ENCODE measurements at places on chromosomes 3 and 15. TPM values are rescaled to one million over a fixed set of nuclear protein-coding genes. Genes with fewer than 3 reads are reported as not detected.

- DNase-seq: no peak
Observed at GRCh38 chr15:37102305-37103162, 2.2 kb upstream of the MEIS2 start.

- DNase-seq: no peak
Observed at GRCh38 chr3:38348903-38349302, 2.3 kb downstream of the XYLB start.

GRCh38 chr3:106184540-106185457 is 316.0 kb upstream of the CBLB start:
- DNase-seq: no peak

- no peak for DNase-seq
Observed at GRCh38 chr3:171842864-171843518, at the start of gene TMEM212. Gene TMEM212, plus strand, starts transcription at chr3:171843349. Its CDS starts 35 bp downstream, at chr3:171843384.

The PRICKLE2 gene
- 24.7 TPM for total RNA-seq

The CYP8B1 gene
- not detected for total RNA-seq

DNA sequence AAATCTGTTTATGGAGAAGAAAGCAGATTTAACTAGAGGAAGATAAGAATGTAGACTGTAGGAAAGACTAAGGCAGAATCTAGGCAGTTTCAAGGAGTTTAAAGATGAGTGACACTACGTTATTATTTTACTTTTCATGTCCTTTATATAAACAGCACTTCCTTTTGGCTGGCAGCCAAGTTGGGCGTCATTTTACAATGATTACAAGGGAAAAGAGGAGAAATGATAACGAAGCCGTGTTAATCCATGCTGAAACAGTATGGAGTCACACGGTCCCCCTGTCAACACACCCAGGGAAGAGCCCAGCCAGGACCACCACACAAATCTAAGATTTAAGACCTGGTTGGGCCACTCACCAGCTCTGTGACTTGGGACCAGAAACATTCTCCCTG is 83.7 kb upstream of the NEO1 start:
- no peak for DNase-seq

GRCh38 chr3:45955706-45956105 is 12.4 kb downstream of the CXCR6 start:
- no peak for DNase-seq

DNA sequence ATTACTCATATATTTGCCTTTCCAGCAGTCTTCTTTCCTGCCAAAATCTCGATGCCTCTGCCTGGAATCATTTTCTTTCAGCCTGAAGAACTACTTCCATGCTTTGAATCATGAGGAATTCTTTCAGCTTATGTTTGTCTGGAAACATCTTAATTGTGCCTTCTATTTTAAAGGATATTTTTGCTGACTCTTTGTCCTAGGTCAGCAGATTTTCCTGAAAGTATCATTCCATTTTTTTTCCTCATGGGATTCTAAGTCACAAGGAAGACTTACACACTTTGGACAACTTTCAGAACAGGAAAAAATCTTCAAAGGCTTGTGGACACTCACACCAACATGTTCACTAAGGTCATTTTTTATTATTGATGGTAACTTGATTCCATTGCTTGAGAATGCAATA is 10.1 kb downstream of the PRR23E start:
- no peak for DNase-seq

The SEMA6D gene
- total RNA-seq: 12.1 TPM

The SKOR1 gene
- total RNA-seq: 0.42 TPM

DNA sequence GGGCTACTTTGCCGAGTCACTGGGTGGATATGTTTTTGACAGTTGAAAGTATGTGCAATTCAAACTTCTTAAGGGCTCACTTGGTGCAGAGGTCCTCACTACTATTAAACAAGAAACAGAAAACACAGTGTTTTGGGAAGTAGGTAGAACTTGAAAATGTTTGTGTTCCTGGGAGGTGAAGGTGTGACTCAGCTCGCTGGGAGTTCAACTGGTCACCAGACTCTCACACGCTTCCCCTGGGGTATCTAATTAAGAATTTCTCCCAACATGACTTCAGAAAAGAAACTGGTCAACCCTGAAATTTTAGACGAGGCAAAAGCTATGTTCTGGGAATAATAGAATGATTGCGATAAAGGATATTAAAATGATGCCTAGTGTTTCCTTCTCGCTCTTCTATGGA is 1039.8 kb upstream of the SEMA6D start:
- DNase-seq: no peak

DNA sequence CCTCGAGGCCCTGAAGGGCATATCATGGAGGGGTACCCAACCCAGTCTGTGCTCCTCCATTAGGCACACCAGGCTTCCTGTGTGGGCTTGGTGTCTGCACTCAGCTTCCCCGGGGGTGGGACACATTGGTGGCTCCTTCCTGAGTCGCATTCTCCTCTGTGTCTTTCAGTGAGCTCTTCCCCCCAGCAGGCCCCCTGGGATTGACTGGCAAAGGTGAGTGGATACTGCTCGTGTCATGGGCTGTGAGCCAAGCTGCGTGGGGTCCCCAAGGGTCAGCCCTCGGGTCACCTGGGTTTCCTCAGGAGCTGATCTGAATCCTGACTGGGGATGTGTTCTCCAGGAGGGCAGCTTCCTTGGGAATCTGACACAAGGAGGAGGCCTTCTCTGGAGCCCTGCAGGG is 231.0 kb downstream of the SNRPN start:
- DNase-seq: no peak

- no peak for DNase-seq
Observed at GRCh38 chr15:70171256-70171886, 73.7 kb upstream of the TLE3 start.

The SLC28A1 gene
- total RNA-seq: not detected

- no peak for DNase-seq
Observed at GRCh38 chr15:68536331-68537095, 42.3 kb upstream of the CORO2B start.

GRCh38 chr3:32712506-32713055 is 27.6 kb downstream of the CNOT10 start:
- DNase-seq: no peak

DNA sequence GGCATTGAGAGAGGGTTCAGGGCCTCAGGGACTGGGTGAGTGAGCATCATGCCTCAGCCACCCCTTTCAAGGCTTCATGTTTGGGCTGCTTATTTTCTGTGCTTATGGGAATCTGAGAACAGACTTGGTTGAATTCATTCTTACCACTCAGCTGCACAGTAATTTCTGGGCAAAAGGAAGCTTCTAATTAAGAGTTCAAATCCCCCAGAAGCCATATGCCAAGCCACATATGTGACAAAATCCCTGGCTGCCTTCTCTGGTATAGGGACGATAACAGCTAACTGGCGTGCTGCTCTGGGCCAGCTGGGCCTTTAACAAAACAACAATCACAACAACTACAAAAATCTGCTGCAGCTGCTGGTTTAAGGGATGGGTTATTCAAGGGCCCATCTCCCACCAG is 181.0 kb upstream of the ANKRD28 start:
- DNase-seq: no peak

The MST1R gene
- 1.1 TPM for total RNA-seq

The SLC33A1 gene
- total RNA-seq: 30.6 TPM

- DNase-seq: no peak
Observed at GRCh38 chr15:51240066-51240465, 98.3 kb downstream of the CYP19A1 start.

The DOCK3 gene
- total RNA-seq: 0.24 TPM

DNA sequence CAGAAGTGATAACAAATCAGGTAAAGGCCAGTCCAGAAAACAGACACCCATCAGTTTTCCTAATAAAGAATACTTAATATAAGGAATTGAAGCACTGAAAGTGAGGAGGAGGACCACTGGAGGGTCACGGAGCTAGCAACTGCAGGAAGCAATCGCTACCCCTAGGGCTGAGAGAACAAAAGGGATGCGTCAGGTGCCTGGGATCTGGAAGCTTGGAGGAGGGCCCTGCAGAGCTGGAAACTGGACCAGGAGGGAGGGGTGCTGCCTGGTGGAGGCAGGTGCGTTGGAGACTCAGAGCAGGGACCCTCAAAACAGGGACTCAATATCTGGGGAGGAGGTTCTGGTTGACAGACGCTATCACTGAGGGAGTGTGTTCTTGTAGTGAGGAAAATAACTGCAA is 308.1 kb upstream of the RASGRP1 start:
- no peak for DNase-seq

- DNase-seq: no peak
Observed at GRCh38 chr3:178767581-178767980, 231.3 kb downstream of the KCNMB2 start.

The SUCNR1 gene
- not detected for total RNA-seq

- DNase-seq: no peak
Observed at GRCh38 chr3:46143951-46144473, 64.1 kb downstream of the CCR1 start.

The UBA3 gene
- total RNA-seq: 78.9 TPM

GRCh38 chr15:25773248-25773647 is 89.9 kb downstream of the ATP10A start:
- DNase-seq: peak; percentile 59

GRCh38 chr3:45595364-45596195 is 1.0 kb downstream of the LIMD1 start:
- no peak for DNase-seq

The NPAP1 gene
- total RNA-seq: not detected

The TEX55 gene
- total RNA-seq: not detected

GRCh38 chr15:88591384-88591783 is 29.8 kb upstream of the AEN start:
- no peak for DNase-seq

- no peak for DNase-seq
Observed at GRCh38 chr15:78093242-78094020, 1.1 kb downstream of the SH2D7 start.

The ALAS1 gene
- 36.2 TPM for total RNA-seq

The CCR3 gene
- total RNA-seq: not detected

DNA sequence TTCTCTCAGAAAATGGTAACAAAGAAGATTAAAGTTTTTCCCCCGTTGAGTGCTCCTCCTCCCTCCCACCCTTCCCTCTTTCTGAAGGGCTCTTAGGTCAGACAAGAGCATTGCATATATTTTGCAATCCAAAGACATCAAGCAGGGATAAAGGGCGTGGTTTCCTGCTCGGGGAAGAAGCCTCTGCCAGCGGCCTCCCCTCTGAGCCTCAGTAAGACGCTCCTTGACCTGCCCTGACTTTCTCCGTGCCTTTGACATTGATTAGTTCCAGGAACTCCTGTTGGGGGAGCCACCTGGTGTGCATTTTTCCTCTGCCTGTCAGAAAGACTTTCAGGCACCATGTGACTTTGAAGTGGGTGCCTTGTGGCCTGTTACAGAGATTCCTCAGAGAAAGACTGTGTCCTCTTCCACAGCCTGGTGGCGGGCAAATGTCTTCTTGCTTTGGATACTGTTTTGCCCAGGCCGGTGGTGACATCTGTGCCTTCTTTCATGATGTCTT is 87.2 kb upstream of the TBL1XR1 start:
- DNase-seq: no peak

DNA sequence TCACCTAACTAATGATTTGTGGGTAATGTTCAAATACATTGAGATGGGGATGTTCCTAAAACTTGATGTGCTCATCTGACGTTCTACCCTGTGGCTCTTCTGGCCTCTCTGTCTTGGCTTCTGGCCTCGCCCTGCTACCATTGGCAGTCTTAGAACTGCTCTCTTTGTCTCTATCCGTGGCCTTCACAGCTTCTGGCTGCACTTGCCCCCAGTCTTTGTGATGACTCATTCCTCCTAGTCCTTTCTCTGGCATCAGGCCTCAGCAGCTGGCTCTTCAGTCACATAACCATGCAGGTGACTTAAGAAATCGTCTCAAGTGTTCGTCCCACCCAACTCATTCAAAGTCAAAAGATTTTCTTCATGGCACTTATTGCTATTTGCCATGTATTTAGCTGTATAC is 188.1 kb downstream of the BBX start:
- DNase-seq: no peak

GRCh38 chr3:129404610-129405009 is 23.8 kb downstream of the EFCAB12 start:
- DNase-seq: no peak

GRCh38 chr3:4310971-4311370 is 7.8 kb downstream of the SETMAR start:
- no peak for DNase-seq

- DNase-seq: no peak
Observed at GRCh38 chr3:106135451-106136160, 266.8 kb upstream of the CBLB start.

GRCh38 chr15:38696109-38696727 is 131.6 kb upstream of the RASGRP1 start:
- no peak for DNase-seq

DNA sequence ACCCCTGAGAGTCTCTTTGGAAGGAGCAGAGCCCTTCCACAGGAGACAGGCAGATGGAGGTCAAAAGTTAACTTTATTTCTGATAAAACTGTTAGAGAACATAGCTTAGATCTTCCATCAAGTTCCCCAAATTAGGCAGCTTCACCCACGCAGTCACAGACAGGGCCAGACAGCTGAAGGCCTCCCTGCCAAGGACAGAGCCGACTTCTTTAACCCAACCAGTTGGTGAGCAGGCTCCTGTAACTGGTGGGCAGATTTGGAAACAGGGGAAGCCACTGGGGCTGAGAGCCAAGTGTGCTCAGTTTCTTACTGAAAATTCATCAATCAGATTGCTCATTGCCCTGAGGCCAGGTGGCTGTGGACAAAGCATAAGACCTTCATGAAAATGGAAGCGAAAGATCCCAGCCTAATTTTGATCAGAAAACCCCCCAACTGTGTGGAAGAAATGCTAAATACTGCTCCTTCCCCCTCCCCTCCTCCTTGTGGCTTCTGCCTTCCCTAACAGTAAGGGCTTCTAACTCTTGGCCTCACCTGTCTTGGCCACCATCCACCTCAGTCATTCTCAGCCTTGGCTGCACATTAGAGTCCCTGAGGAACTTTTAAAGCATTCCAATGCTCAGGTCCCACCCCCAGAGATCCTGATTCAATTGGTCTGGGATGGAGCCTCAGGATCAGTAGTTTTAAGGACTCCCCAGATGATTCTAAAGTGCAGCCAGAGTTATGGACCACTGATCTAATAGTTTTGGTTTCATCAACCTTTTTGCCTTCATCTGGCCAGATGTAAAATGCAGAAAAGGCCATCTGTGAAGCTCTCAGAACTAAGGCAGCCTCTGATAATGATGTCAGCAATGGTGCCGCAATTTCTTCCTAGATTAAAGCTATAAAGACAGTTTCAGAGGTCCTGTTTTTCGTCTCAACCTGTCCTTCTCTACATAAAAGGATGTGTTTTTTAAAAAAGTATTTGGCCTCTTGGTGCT is 11.5 kb downstream of the CLRN1 start:
- no peak for DNase-seq

The GOLGA6L4 gene
- 5.1 TPM for total RNA-seq

The DNAJA4 gene
- total RNA-seq: not detected

DNA sequence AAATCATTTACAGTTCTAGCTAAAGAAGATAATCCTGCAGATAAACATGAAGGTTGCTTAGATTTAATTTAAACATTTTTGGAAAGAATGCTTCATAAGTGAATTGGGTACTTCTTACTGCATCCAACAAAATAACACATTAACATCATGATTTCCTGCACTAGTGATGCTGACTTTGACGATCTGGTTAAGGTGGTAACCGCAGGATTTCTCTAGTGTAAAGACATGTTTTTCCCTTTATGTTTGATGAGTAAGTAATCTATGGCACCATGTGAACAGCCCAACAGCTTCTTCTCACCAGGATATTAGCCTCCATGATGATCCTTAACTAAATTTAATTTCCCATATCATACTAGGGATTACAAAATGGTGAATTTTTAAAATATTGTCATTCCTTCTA is 14.1 kb downstream of the SPPL2A start:
- no peak for DNase-seq

- peak; percentile 34 for DNase-seq
Observed at GRCh38 chr15:80636675-80637074, 58.4 kb upstream of the ABHD17C start.

The PSTPIP1 gene
- total RNA-seq: not detected

All from osteocyte (in vitro differentiated cells).